AML-193 (cell line): ENCODE measurements at places on chromosomes 2 and 18.
A peak's percentile ranks its signal among the peaks of the same experiment; 100 is the strongest.

GRCh38 chr2:225893151-225893550, 493.6 kb downstream of the NYAP2 start:
- DNase-seq: no peak

GRCh38 chr2:45026924-45027450, 17.7 kb upstream of the SIX2 start:
- DNase-seq: no peak

DNA sequence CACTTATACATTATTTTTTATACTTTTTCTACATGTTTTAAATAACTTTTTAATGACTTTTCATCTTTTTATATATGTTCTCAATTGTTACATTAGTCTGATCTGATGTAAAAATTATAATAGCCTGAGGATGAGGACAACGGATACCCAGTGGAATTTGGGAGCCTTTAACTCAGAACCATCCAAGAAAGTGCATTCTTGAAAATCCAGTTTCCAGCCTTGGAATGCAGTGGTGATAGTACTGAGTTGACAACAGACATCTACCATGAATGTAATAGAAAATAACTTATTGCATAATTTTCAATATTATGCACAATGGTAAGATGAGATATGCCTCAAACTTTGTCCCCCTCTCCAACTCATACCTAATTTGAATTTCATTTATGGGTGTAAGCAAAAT, 120.7 kb upstream of the ZC3H15 start:
- DNase-seq: no peak

GRCh38 chr2:83172841-83173240, 1286.2 kb downstream of the SUCLG1 start:
- no peak for DNase-seq

DNA sequence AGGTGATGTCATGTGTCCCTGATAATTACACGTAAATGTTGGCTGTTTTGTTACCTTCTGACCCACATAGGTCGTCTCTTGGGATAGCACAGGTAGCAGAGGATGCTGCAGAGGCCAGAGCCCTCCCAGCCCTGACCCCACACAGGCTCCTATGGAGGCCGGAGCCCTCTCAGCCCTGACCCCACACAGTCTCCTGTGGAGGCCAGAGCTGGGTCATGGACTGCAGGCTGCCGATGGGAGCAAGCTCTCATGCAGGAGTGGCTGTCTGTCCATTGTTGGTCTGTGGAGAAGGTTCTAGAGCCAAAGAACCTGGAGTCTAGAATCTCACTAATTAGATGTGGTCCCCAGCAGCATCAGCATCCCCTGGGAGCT, 155.5 kb downstream of the LDLRAD4 start:
- DNase-seq: no peak

- DNase-seq: peak; percentile 96
Measured at GRCh38 chr2:143128681-143129580, at the start of gene ARHGAP15. ARHGAP15 (plus strand) TSS chr2:143129419.

DNA sequence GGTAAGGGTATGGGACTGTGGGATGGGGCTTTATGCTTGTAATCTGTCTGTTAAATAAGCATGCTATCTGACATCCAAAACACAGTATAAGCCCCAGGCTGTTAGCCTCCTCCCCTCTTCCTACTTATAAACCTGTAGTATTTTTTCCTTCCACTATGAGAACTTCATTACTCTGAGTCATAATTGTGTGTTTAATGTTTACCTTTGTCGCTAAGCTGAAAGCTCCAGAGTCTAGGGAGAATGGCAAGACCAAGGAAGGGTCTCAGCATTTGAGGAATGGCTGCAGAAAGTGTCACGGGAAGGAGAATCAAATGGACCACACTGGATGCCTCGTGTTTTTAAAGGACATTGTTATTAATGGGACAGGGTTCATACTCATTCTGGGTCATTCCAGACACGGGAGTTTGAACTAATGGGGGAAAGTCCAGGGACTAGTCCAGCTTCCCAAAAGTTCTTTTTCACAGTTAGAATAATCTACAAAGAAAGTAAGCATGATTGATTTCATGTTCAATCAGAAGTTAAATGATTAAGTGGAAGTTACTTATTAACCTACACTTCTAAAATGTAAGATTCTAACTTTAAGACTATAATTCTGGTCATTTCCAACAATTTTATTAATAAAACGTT, 292.2 kb downstream of the AFF3 start:
- DNase-seq: no peak

DNA sequence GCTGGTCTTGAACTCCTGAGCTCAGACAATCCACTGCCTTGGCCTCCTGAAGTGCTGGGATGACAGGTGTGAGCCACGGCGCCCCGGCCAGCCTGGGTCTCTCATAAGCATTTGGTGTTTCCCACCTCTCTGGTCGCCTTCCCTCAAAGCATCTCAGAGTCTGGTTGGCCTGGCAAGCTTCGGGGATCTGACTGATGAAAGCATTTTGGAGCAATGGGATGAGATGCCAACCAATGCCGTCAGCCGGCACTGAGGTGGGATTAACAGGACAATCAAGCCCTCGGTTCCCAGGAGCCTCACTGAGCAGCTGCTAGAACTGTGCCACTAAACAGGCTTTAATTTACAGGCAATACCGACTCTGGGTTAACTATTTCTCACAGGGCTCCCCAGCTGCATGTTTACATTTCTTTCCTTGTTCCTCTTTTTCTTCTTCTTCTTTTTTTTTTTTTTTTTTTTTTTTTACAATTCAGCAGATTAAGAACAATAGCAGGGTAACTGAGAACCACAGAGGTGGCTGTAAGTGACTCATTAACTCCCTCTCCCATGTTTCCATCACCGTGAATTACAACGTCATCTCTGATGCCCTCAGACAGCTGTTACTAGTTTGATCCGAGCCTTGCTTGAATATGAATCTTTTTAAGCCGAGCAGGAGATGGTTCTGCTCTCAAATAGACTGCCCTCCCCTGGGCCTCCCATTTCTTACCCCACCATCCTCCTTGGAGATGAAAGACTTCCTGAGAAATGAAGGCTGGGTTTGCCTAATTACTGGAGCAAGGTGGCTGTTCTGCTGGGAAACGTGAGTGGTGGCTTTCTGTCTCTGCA, 37.9 kb downstream of the ODC1 start:
- peak; percentile 78 for DNase-seq

GRCh38 chr2:21467910-21468309, 344.1 kb downstream of the TDRD15 start:
- DNase-seq: no peak

DNA sequence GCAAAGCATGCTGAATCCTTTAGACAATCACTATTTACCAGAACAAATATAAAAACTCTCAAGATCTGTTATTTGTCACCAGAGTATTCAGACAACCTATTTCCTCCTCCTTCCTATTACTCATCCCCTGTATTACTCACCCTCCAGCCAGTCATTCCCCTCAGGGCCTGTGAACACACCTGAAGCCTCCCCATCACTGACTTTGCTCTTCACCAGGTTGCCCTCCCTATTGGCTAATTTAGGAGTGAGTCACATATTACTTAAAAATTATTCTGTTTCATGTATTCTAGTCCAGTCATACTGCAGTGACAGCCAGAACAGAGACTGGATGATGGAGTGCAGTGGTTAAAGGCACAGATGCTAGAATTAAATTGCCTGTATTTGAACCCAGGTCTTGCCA, 3.7 kb upstream of the ATG16L1 start:
- no peak for DNase-seq

DNA sequence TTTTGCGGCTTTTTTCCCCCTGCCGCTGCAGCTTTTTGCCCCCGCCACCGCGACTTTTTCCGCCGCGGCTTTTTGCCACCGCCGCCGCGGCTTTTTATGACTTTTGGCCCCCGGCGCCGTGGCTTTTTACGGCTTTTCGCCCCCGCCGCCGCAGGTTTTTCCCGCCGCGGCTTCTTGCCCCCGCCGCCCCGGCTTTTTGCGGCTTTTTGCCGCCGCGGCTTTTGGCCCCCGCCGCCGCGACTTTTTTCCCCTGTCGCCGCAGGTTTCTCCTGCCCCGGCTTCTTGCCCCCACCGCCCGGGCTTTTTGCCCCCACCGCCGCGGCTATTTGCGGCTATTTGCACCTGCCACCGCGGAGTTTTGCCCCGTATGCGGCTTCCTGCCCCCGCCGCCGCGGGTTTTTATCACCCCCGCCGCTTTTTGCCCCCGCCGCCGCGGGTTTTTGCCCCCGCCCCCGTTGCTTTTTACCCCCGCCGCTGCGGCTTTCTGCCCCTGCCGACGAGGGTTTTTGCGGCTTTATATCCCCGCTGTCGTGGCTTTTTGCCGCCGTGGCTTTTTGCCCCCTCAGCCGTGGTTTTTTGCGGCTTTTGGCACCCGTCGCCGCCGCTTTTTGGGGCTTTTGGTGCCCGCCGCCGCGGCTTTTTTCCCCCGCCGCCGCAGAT, 2750.9 kb downstream of the RPIA start:
- DNase-seq: no peak

DNA sequence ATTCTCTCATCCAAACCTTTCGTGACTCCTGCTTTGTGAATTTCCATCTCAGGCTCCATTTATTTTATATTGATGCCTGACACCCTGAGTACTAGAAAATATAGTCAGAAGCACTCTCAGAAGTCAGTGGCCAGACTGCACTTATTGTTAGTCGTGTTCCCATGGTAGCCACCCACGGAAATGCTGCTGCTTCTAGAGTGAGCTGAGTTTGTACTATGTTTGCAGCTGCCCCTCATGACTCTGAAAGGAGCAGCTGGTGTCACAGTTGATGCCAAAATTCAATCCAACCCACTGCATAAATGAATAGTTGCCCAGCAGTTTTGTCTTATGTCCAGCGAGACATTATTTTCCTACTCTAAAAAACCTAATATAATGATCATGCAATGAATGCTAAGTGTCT, 265.2 kb upstream of the SPHKAP start:
- no peak for DNase-seq

DNA sequence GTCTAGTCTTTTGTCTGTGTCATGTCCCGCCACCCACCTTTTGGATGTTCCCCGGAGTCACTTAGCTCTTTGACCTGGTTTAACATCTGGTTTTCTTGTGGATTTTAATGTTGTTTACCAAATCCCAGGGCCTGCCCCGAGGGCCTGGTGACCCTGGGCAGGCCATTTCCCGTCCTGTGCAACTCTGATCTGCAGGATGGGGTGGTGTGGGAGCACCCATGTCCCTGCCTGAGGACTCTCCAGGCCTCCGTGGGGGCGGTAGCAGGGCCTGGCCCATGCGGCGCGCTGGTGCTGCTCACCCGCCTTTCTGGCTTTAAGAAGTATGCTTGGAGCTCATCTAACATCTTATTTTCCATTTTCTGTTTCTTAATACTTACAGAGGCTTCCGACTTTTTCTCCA, 10.7 kb downstream of the RAMP1 start:
- DNase-seq: no peak

DNA sequence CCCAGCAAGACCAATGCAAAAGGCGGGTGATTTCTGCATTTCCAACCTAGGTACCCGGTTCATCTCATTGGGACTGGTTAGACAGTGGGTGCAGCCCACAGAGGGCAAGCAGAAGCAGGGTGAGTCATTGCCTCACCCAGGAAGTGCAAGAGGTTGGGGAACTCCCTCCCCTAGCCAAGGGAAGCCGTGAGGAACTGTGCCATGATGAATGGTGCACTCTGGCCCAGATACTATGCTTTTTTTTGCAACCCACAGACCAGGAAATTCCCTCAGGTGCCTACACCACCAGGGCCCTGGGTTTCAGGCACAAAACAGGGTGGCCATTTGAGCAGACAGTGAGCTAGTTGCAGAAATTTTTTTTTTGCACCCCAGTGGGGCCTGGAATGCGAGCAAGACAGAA, 662.6 kb upstream of the ACVR2A start:
- no peak for DNase-seq

- DNase-seq: no peak
Measured at GRCh38 chr2:47249157-47249900, 94.2 kb upstream of the STPG4 start.

DNA sequence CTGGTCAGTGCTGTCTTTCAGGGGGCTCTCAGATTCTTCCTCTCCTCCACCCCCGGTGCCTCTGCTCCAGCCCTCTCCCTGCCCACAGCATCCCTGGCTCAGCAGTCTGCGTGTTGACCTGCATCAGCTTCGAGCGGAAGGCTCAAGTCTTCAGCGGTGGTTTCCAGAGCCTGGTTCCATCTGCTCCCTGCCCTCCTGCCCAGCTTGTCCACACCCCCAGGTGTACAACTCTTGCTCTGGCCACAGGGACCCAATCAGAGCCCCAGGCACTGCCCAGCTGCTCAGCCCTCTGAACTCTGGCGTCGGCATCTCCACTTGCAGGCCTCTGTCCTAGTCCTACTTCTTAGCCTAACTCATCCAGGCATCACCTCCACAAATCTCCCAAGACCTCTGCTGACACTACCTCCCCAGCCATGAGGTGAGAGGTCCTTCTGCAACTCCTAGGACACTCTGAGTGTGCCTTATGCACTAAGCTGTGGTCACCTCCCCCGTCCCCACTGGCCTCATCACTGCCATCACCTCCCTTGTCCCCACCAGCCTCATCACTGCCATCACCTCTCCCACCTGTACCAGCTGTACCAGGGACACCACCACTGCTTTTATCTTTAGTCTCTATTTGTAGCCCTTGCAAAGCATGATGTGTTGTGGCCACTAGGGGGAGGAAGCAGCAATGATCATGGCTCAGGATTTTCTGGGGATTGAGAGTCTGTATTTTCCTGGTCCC, 60.9 kb downstream of the EDAR start:
- peak; percentile 12 for DNase-seq

DNA sequence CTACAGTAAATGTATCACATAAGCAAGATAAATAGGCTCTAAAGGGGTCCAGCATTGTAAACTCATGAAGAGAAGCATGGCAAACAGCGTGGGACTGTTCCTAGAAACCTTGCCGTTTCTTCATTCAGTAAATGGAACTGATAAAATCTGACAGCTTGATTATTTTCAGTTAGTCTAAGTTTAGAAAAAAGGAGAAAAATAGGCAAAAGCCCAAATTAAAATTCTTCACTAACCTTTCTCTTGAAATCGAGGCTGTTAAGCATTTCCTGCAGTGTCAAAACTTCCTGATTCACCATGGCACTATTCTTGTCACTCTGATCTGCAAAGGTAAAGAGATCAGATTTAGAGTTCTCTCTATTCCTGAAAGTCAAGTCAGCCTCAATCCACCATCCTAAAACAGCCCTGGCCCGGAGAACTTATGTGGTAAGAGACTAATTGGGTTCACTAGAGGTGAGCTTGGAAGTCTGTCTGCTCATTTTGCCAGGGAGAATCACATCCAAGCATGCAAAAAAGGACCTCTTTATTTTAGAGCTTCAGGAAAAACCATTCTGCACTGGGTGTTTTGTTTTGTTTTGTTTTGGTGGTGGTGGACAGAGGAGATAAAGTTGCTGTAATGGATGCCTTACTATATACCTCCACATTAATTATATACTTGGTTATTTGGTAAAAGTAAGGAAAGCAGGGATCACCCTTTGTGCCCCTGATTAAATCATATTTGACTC, 52.4 kb upstream of the STAT1 start:
- DNase-seq: no peak

DNA sequence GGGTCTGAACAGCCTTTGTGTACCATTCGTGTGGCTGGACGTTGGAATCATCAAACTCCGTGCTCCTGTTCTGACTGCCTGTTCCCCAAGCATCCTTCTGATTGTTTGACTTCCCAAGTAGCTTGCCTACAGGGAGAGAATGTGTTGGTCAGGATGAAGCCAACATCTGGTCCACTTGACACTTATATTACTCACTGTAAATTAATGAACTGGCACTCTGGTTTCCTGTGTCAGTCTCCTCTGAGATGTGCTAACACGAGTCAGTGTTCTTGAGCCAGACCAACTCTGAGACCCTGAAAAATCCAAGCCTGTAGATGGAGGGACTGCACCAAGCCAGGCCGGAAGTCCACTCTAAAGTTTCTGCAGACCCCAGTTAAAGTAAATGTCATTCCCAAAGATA, 440.9 kb downstream of the ZNF516 start:
- no peak for DNase-seq

- DNase-seq: no peak
Measured at GRCh38 chr2:232341061-232341738, 37.4 kb upstream of the ALPP start.
